ENCODE measurements at places on chromosomes 16 and 17. TPM values are rescaled to one million over a fixed set of nuclear protein-coding genes. Genes with fewer than 3 reads are reported as not detected.

Gene PRCD
- total RNA-seq, result 3.0 TPM

Gene CLEC3A
- 0.22 TPM for total RNA-seq

Gene CYLD
- total RNA-seq, result 70.7 TPM

Gene MPP3
- 8.2 TPM for total RNA-seq

Gene ALOX12B
- not detected for total RNA-seq

Gene ANKRD40CL
- not detected for total RNA-seq

Gene KRT27
- total RNA-seq, result not detected

Gene MYH8
- total RNA-seq, result not detected

Gene PRKAR1A
- total RNA-seq, result 354 TPM

Gene ZNF287
- total RNA-seq, result 11.2 TPM

Gene OR3A2
- 0.26 TPM for total RNA-seq

Gene DPEP3
- total RNA-seq, result not detected

Gene MYCBPAP
- total RNA-seq, result 1.8 TPM

Gene ARHGDIG
- total RNA-seq, result 0.22 TPM

Gene CLN3
- 18.1 TPM for total RNA-seq

Gene PRRT2
- 2.4 TPM for total RNA-seq

Gene KRTAP4-4
- not detected for total RNA-seq

Gene EPOP
- 1.7 TPM for total RNA-seq

Gene VKORC1
- total RNA-seq, result 149 TPM

Gene SCPEP1
- total RNA-seq, result 58.7 TPM

Gene ASIC2
- 0.22 TPM for total RNA-seq

Gene GLYR1
- total RNA-seq, result 44.2 TPM

Gene CACNA1G
- total RNA-seq, result 1.3 TPM

Gene NME4
- 57.4 TPM for total RNA-seq

Gene ABCA9
- 1.7 TPM for total RNA-seq

Gene KRT15
- total RNA-seq, result 0.11 TPM

Gene RRN3
- 47.8 TPM for total RNA-seq

Gene C17orf78
- total RNA-seq, result not detected

Gene TMEM132E
- total RNA-seq, result under 0.01 TPM

Gene HCRT
- not detected for total RNA-seq

Gene CFAP97D1
- not detected for total RNA-seq

Gene CCL11
- total RNA-seq, result not detected

Gene SEPTIN12
- not detected for total RNA-seq

Gene CDH8
- not detected for total RNA-seq

Gene SHBG
- not detected for total RNA-seq

Gene CYGB
- total RNA-seq, result 10.7 TPM

Gene CPHXL2
- not detected for total RNA-seq

Gene CES5A
- total RNA-seq, result not detected

Measured in articular chondrocyte of knee joint (primary cell).